ENCODE measurements at places on chromosomes 5 and 9. TPM values are rescaled to one million over a fixed set of nuclear protein-coding genes. Genes with fewer than 3 reads are reported as not detected.

DNA sequence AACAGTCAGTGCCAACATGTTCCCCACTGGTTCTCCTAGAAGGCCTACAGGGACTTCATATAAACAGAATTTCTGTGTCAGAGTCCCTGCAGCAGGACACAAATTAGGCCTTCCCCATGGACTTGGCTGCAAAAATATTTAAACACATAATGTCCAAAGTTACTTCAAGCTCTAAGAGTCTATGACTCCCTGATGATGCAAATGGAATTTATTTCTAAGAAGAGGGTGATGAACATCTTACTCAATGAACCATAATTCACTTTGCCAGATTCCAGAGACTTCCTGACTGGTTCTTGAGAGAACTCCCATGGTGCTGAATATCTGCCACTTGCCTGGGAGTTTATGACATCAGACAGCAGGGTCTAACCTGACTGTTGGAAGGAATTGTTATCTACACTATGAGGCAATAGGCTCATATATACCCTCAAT, 32.7 kb upstream of the ADRA1B start:
- no peak for DNase-seq

The FOXD4L6 gene
- not detected for total RNA-seq

The MARCHF3 gene
- total RNA-seq = 2.7 TPM

The PCDHA1 gene
- not detected for total RNA-seq

DNA sequence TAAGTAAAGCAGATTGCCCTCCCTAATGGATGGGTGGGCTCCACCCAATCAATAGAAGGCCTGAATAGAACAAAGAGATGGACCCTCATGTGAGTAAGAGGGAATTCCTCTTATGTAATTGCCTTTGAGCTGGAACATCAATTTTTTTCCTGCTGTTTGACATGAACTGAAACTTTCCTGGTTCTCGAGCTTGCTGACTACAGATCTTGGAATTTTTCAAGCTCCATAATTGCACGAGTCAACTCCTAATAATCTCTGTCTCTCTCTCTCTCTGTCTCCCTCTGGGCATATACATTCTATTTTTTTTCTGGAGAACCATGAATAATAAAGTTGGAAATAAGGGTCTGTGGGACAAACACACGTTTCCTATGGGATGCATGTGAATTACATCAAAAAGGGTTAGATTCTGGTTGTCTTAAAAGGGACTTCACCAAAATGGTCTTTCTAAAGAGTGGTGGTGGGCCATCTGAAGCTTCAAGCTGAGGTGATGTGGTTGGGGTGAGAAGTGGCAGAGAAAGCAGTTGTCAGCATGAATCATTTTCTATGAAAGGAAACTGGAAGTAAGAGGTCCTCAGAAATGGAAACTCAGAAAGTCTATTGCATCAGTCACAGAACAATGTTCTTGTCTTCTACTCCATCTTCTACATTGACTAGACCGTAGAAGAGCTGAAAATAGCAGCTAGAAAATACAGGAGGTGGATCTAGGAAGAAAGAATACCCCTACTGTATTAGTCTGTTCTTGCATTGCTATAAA, 47.0 kb upstream of the HOMER1 start:
- DNase-seq = no peak

GRCh38 chr5:131441184-131441583, 177.3 kb downstream of the CDC42SE2 start:
- no peak for DNase-seq

GRCh38 chr5:12780536-12780935, 876.3 kb upstream of the CTNND2 start:
- DNase-seq = no peak

The CANX gene
- 630 TPM for total RNA-seq

DNA sequence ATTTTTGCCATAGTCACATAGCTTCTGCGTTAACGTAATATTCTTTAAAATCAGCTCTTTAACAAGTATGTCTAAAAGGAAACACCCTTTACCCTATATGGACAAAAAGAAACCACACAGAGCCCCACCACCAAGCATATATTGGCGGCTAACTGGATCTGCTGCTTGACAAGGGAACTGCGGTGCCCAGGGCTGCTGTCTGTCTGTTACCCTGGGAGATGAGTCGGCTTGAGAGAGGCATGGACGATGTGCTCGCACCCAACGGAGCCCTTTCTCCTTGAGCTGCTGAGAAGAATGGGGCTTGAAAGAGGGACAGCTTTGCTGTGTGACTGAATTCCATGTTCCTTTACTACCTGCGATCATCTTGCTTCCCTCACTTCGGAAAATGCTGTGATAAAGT, 158.6 kb upstream of the SHB start:
- no peak for DNase-seq

- no peak for DNase-seq
Measured at GRCh38 chr5:39121315-39121714, 47.1 kb upstream of the RICTOR start.

GRCh38 chr9:8208465-8208864, 408.9 kb upstream of the DMAC1 start:
- DNase-seq = no peak

GRCh38 chr9:37413311-37413710, 9.2 kb upstream of the GRHPR start:
- no peak for DNase-seq

Data from activated T-cell treated with anti-CD3 and anti-CD28 coated beads, Interleukin-2, amount 50 U/mL, for 4 hours (primary cell).